ENCODE measurements at places on chromosomes 7 and 10.
A peak's percentile ranks its signal among the peaks of the same experiment; 100 is the strongest.

DNA sequence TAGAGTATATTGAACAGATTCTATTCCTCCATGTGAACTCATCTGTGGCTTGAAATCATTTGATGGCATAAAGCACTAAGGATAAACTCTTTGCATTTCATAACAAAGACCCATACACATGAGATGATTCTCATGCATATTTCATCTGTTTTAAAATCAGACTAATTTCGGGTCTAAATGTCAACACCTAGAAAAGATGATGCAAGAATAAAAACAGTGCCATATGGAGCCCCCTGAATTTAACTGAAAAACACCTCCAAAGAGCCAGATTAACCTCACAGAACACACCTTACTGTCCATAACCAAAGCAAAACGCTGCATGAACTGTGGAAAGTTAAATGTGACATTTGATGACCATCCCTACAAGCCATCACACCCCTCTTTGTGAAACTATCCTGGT, 59.7 kb downstream of the ELAPOR2 start:
- DNase-seq = no peak

- no peak for DNase-seq
These were observed 163.2 kb downstream of the NOC3L start for GRCh38 chr10:94199565-94199964.

GRCh38 chr7:142583446-142583845, 165.8 kb upstream of the PRSS1 start:
- DNase-seq = no peak

DNA sequence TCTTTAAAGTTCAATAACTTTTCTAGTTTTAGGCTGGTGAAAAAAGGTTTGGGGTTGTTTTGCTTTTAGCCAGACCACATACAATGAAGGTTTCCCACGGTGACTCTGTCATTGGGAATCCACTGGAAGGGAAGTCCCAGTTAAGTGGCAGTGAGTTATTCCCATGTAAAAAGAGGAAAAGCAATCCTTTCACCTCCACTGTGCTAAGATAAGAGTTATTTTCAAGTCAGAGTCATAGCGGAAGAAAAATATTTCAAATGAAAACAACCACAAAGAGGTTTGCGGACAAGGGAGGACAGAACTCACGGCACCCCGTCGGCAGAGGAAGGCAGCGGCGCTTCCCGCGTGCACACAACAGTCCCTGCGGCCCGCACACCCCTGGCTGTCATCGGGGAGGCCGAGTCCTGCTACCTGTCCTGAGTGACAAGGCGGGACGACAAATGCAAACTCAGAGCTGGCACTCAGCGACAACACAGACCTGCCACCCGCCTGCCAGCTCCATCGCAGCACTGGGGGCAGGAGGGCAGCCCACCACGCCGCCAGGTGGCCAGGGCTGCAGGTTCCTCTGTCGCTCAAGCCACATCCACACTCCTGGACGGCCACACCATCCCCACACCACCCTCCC, 9.3 kb upstream of the PAPOLB start:
- DNase-seq = peak; percentile 43

- no peak for DNase-seq
These were observed 35.0 kb downstream of the INPP5A start for GRCh38 chr10:132572545-132572937.

GRCh38 chr7:151248346-151249033, at the start of gene SMARCD3:
TSS of gene SMARCD3 (minus strand) at chr7:151248694. CDS start at chr7:151248562, 132 bp downstream.
- no peak for DNase-seq

GRCh38 chr7:40848541-40849221, 713.9 kb downstream of the SUGCT start:
- no peak for DNase-seq

DNA sequence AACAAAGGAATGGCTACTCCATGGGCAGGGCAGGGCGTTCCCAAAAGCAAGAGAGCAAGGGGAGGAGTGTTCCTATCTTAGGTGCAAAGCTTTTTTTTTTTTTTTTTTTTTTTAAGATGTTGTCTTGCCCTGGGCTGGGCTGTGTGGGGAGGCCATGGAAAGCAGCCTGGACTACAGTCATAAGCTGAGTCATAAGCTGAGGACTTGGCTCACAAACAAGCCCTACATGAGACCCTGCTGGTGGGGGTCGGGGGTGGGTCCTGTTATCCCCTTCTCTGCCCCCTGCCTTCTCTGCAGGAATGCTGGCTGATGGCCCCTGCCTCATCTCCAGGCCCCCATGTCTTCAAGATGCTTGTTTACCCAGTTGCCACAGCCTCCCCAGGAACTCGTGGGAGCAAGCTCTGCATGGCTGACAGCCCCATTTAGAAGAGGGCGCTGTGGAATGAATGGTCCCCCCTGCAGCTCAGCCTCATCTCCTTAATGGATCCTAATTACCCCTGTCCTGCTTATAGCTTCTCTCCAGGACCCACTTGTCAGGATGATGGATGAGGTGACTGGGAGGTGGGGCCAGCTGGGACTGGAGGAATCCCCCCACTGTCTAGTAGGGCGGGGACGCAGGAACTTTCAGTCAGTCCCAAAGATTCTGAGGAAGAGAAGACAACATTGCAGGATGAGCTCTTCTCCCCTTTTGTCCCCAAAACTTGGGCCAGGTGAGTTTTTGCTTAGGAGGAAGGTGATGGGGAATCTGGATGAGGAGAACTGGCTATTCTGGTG, 340.8 kb upstream of the PODXL start:
- DNase-seq = no peak

DNA sequence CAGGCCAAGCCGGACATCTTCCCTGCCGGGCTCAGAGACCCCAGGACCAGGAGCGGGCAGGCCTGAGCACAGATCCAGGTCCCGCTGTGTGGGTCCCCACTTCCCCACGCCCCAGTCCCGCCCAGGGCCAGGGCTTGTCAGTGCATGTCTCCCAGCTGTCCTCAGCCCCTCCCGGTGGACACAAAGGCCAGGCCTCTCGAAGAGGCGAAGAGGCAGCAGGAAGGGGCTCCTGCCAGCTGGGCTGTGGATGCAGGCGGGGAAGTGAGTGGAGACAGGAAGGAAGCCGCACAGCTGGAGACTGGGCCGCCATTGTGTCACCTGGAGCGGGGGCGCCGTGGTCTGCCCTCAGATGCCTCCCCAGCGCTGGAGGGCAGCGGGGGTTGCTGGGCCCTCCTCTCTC, 4.8 kb downstream of the GRIFIN start:
- no peak for DNase-seq

- DNase-seq = no peak
These were observed 35.9 kb upstream of the TSPAN33 start for GRCh38 chr7:129108581-129108980.

GRCh38 chr10:9605231-9605630, 1412.4 kb upstream of the CELF2 start:
- no peak for DNase-seq

- DNase-seq = no peak
These were observed 232.5 kb upstream of the IGFBP3 start for GRCh38 chr7:46153583-46153950.
